SJSA1 (cell line): ENCODE measurements at places on chromosomes 2 and 18. TPM values are rescaled to one million over a fixed set of nuclear protein-coding genes. Genes with fewer than 3 reads are reported as not detected.

Gene CDK15
- total RNA-seq = 11.6 and 29.4 TPM in 2 replicates

DNA sequence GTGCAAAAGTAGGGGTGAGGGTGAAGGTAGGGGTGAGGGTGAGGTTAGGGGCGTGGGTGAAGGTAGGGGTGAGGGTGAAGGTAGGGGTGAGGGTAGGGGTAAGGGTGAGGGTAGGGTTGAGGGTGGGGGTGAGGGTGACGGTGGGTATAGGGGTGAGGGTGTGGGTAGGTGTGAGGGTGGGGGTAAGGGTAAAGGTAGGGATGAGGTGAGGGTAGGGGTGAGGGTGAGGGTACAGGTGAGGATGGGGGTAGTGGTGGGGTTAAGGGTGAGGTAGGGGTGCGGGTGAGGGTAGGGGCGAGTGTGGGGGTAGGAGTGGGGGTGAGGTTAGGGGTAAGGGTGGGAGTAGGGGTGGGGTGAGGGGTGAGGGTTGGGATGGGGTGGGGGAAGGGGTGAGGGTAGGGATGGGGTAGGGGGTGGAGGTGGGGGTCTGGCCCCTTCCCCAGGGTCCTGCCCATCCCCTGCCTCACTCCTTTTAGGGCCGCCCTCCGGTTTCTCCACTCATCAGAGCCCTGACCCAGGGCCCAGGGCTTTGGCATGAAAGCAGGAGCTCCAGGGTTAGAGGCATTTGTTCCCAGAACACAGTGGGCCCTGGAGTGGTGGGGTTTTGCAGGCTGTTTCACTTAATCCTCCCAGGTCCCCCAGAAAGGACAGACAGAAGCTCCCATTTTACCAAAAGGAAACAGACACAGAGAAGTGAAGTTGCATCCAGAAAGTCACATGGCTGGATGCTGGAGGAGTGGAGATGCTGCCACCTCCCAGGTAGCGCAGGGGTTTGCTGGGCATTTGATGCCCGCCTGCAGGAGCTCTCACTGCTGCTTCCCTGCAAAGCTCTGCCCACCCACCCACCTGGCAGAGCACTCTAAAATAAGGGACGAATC lies 26.9 kb downstream of the SNORC start:
- H3K27me3 ChIP-seq = no peaks in the 10 kb centered on the region
- peak; percentile 30 for DNase-seq

- H3K27ac ChIP-seq = no peak overlapping the region
- DNase-seq = no peak
- peaks cover 17% of the 10 kb centered on the region for H3K4me1 ChIP-seq
- no peak overlapping the region for H3K4me3 ChIP-seq
- H3K36me3 ChIP-seq = peaks cover 88% of the 10 kb centered on the region
These were observed 7.1 kb downstream of the PKDCC start for GRCh38 chr2:42054714-42055430.

DNA sequence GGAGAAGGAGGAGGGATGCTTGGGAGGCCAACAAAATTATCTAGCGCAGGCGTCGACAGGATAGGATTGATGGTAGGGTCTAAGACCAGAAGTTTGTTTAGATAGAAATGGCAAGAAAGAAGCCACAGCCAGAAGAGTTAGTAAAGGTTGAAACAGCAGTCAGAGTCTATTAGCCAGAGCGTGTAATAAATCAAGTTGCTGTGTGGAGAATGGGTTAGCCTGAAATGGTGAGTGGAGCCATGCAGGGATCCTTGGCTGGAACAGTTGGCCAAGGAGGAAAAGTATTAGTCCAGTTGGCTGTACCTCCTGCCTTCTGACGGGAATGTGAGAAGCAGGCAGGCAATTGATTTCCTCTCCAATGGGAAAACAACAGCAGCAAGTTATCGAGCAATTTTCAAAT lies 190.7 kb upstream of the CCDC68 start:
- DNase-seq = no peak
- H3K27me3 ChIP-seq = no peaks in the 10 kb centered on the region
- no peak overlapping the region for H3K4me3 ChIP-seq
- no peak overlapping the region for H3K27ac ChIP-seq

Gene ADI1
- 78.2 and 82.7 TPM in 2 replicates for total RNA-seq

- no peak overlapping the region for H3K4me3 ChIP-seq
- H3K4me1 ChIP-seq = no peaks in the 10 kb centered on the region
- no peaks in the 10 kb centered on the region for H3K36me3 ChIP-seq
- no peak for DNase-seq
- H3K27me3 ChIP-seq = peaks cover 2% of the 10 kb centered on the region; the same call in 1 of the 2 replicates
These were observed 23.7 kb upstream of the PTPN4 start for GRCh38 chr2:119736021-119736420.

Gene TLX2
- not detected in 2 replicates for total RNA-seq

DNA sequence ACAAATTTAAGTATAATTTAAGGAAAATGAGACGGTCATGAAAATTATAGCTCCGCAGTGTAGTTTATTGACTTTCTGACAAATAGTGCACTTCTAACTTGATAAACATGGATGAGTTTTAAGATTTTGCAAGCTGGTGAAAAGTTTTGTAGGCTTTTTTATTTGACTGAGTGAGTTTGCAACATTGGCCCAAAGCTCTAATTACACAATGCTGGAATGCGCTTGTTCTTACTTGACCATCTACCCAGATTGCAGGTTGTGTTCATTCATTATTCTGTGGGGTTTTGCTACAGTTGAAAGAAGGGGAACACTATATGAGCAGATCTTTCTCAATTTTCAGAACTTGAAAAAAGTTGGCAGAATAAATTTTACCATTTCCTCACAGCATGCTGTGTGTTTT lies 13.5 kb downstream of the SPOPL start:
- H3K4me1 ChIP-seq = peaks cover 10% of the 10 kb centered on the region
- no peak for DNase-seq
- H3K36me3 ChIP-seq = no peaks in the 10 kb centered on the region

GRCh38 chr2:27765621-27766286 lies 5.8 kb upstream of the MRPL33 start:
- peaks cover 33% of the 10 kb centered on the region for H3K4me1 ChIP-seq
- H3K27me3 ChIP-seq = no peaks in the 10 kb centered on the region
- H3K4me3 ChIP-seq = no peak overlapping the region
- peak overlapping the region; percentile 39; the same call in 1 of the 2 replicates for H3K27ac ChIP-seq

DNA sequence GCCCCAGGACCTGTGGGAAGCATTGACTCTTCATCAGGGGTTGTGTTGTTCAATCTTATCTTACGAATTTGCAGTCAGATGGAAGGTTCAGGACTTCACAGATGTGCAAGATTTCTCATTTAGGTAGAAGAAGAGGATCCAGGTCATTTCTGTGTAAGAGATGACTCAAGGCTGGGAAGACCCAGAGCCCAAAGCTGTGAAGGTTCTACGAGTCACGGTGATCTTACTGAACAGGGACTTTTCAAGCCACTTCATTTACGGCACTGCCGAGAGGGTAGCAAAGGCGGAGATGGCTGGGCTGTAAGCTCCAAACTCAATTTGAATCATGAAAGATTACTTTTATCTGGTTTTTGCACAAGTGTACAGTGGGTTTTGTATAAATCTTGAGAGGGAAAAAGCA lies 228.0 kb upstream of the MEX3C start:
- H3K4me3 ChIP-seq = no peak overlapping the region
- H3K36me3 ChIP-seq = no peaks in the 10 kb centered on the region
- H3K27ac ChIP-seq = no peak overlapping the region
- no peaks in the 10 kb centered on the region for H3K4me1 ChIP-seq

DNA sequence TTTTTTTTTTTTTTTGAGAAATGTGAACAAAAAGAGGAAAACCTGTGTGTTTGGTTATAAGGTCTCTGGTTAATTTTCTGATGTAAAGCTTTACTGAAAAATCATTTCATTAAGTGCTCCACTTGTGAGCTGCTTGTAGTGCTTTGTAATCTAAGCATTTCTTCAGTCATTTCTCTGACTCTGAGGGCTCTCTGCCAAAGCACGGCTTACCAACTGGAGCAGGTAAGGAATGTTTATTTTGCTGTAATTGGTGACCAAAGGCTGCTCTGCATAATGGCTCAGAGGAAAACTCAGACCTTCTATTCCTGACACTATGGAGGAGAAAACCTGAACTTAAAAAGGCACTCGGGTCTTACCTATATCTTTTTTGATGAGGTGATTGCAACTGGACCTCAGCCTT lies 848.8 kb downstream of the MBD2 start:
- no peak overlapping the region for H3K27ac ChIP-seq
- no peaks in the 10 kb centered on the region for H3K36me3 ChIP-seq
- H3K4me3 ChIP-seq = no peak overlapping the region
- no peaks in the 10 kb centered on the region for H3K27me3 ChIP-seq
- no peak for DNase-seq
- H3K4me1 ChIP-seq = no peaks in the 10 kb centered on the region

DNA sequence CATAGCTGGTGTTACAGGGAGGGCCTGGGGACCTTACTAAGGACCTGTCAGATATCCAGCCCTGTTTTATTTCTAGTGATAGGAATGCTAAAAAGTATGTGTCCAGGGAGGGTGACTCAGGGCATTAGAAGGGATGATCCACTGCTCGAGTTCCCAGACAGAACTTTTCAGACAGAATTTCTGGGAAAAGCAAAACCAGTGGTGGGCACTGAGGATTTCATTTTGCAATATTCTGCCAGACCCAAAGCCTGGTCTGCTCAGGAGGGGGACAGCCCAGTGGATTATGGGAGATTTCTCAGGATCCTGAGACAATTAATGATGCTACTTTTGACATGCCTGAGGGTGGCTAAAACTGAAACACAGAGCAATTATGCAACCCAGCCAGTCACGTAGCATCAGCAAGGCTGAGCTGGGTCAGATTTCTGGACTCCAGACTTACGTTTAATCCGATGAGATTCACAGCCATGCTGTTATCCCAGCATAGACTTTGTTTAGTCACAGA lies 4.7 kb upstream of the KCNE4 start:
- H3K27me3 ChIP-seq = no peaks in the 10 kb centered on the region
- no peak for DNase-seq

GRCh38 chr2:177584030-177584692 lies 191.6 kb downstream of the AGPS start:
- H3K27ac ChIP-seq = no peak overlapping the region
- no peaks in the 10 kb centered on the region for H3K36me3 ChIP-seq
- H3K4me3 ChIP-seq = no peak overlapping the region
- no peak for DNase-seq
- H3K4me1 ChIP-seq = no peaks in the 10 kb centered on the region
- no peaks in the 10 kb centered on the region for H3K27me3 ChIP-seq

DNA sequence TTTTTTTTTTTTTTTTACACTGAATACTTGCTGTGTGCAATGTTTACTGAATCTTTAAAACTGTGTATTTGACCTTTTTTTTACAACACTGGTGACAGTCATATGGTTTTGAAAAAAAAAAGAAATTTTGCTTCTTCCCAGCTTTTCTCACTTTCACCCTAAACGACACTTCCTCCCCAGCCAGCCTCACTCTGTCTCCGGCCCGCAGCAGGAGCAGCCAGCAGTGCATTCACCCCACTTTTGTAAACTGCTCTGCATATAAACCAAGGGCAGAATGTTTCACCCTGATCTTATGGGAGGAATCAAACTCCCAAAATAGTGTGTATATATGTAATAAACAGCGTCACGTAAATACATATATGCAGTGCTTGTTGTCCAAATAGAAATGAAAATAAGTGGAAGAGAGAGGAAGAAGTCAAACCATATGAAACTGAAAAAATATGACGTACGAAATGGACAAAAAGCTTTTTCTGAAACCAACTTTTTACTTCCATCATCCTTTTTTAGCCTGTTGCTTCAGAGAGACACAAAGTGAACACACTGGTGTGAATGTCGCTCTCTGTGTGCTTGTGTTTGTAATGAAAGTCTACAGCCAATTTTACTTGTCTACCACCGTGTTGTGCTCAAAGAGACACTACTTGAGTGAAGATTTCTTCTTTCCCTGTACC lies 54.2 kb downstream of the ZCCHC2 start:
- no peaks in the 10 kb centered on the region for H3K27me3 ChIP-seq
- H3K36me3 ChIP-seq = peaks cover 16% of the 10 kb centered on the region
- DNase-seq = no peak
- no peaks in the 10 kb centered on the region for H3K4me1 ChIP-seq
- no peak overlapping the region for H3K27ac ChIP-seq
- H3K4me3 ChIP-seq = no peak overlapping the region

GRCh38 chr2:169294001-169294675 lies 68.2 kb downstream of the LRP2 start:
- H3K4me3 ChIP-seq = no peak overlapping the region
- no peak for DNase-seq
- no peaks in the 10 kb centered on the region for H3K4me1 ChIP-seq
- H3K27me3 ChIP-seq = no peaks in the 10 kb centered on the region

Gene RIT2
- total RNA-seq = not detected in 2 replicates

DNA sequence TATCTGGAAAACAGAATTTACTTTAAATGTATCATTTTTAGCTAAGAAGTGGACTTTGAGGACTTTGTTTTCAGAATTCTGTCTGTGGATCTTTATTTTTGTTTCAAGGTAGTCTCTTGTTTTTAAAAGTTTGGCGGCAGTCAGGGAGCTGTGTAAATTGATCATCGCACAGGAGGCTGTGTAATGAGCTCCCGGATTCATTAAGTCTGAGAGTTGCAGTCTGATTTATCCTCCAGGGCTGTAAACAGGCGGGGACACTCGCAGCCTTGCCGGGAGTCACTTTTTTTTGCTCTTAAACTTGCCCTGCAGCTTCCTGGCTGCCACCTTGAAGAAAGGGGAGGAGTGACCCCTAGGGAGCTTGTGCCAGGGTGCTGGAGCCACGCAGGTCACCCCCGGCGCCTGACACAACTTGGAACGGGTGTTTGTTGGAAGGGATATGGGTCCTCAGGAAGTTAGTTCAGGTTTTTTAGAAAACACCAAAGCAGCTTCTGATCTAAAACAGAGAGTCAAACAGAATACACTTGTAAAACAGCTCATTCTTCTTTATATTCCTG lies 76.2 kb downstream of the DCDC2C start:
- no peak for DNase-seq
- peaks cover 8% of the 10 kb centered on the region for H3K4me1 ChIP-seq
- no peaks in the 10 kb centered on the region for H3K27me3 ChIP-seq
- no peak overlapping the region for H3K4me3 ChIP-seq
- H3K27ac ChIP-seq = no peak overlapping the region

DNA sequence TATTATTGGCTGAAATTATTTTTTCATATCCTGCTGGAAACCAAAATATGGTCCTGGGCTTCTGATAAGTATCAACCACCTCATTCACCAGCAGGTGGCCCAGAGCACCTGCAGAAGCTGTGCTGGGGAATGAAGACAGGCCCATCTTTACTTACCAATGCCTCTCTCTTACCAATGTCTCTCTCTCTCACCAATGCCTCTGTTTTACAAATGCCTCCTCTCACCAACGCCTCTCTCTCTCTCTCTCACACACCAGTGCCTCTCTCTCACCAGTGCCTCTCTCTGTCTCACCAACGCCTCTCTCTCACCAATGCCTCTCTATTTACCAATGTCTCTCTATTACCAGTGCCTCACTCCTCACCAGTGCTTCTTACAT lies 2.3 kb upstream of the MAL start:
- H3K36me3 ChIP-seq = no peaks in the 10 kb centered on the region
- no peak overlapping the region for H3K4me3 ChIP-seq
- H3K27me3 ChIP-seq = peaks cover 33% of the 10 kb centered on the region
- no peak for DNase-seq
- H3K4me1 ChIP-seq = no peaks in the 10 kb centered on the region

DNA sequence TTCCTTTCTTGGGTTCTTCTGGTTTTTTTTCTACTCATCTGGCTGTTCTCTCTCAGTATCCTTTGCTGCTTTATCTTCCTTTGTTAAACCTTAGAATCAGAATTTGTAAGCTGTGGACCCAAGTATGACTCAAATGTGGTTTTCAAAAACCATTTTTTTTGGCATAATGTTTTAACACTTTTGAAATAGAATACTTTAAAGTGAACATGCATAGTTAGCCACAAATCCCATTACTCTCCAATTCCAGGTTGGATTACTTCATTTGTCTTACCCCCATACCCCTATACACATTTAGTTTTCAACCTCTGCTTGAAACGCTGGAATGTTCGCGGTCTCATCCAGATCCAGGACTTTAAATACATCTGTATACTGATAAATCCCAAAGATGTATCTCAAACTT lies 29.1 kb downstream of the ALMS1 start:
- no peak overlapping the region for H3K27ac ChIP-seq
- no peaks in the 10 kb centered on the region for H3K4me1 ChIP-seq
- no peaks in the 10 kb centered on the region for H3K27me3 ChIP-seq

Gene XPO1
- 179 and 241 TPM in 2 replicates for total RNA-seq
